ENCODE measurements at places on chromosomes 4 and X.

DNA sequence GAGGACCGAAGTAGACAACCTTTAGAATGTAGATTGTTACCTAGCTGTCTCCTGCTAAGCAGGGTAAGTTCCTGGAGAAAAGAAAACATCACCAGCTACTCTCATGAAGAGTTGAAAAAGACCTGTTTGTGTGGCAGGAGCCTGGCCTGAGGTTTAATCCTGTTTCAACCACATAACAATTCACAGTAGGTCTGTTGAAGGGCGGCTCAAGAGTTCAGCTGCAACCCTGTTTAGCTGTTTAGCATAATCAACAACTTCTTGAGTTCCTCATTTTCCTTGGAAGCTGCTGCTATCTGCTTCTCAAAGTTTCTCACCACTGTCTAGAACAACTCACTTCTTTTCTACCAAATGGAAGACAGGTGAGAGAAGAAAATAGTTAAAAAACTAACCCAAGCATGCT is 170.4 kb upstream of the TET2 start:
- no peak for DNase-seq

DNA sequence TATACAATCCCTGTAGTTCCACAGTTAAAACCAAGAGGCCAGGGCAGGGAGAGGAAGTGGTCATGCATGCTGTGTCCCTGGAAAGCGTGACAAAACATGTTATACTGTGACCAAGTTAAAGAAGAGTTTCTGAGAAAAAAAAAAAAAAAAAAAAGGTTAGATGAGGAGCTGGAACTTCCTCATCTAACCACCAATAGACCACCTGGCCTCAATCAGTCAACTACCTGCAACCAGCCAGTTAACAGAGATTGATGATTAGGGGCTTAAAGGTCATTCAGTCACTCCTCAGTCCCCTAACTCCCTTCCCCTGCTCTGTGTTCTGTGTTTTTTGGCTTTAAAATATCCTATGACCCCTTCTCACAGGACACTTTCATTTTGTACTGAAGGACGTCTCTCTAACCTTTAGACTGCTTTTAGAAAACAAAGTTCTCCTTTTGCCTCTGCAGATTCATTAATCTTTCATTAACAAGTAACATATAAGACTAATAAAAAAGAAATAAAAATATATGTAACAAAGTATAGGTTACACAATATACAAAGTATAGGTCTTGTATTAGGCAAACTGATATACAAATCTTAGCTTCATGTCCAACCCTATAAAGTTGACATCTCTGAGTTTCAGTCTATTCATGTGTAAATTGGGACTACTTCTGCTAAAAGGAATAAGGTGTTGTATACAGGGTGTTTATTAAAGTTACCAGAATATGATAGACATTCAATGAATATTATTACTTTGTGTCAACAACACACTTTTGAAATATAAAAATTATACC is 179.1 kb upstream of the NDST4 start:
- no peak for DNase-seq

GRCh38 chr4:121863799-121864198 is 6.5 kb downstream of the BBS7 start:
- no peak for DNase-seq

DNA sequence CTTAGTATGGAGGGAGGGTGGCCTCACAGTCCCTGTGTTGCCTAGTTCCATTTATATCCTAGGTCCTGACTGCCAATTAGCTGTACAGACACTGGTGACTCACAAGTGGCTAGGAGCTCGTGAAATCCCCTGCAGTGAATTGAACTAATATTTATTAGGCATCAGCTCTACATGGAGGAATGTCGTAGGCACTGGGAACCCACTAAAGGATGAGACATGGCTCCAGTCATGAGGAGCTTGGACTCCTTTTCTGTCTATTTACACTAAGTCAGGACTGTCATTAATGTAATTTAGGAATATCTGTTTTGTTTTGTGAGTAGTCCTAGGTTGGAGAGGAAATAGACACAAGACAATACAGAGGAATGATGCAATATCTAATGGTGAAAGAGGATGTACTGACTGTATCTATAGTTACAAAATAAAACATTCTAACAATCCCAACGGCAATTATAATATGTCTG is 67.7 kb downstream of the MID1IP1 start:
- peak; percentile 26 for DNase-seq

- DNase-seq, result no peak
These were observed 87.5 kb downstream of the EVC start for GRCh38 chr4:5798462-5798861.

DNA sequence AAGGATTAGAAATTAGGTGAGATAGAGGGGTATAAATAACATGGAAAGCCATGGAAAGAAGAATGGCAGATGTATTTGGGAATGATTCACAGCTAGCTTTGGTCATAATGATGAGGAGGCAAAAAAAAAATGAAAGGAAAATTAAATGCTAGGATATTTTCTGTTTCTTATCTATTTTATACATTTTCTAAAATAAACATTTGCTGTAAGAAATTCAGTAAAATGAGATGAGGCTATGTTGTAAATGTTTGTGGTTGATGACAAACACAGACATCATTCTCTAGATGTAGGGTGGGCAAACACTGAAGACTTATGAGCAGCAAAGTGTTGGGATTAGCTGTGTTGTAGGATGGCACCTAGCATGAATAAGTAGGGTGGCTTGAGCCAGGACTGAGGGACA is 407.1 kb downstream of the IL15 start:
- peak; percentile 41 for DNase-seq

DNA sequence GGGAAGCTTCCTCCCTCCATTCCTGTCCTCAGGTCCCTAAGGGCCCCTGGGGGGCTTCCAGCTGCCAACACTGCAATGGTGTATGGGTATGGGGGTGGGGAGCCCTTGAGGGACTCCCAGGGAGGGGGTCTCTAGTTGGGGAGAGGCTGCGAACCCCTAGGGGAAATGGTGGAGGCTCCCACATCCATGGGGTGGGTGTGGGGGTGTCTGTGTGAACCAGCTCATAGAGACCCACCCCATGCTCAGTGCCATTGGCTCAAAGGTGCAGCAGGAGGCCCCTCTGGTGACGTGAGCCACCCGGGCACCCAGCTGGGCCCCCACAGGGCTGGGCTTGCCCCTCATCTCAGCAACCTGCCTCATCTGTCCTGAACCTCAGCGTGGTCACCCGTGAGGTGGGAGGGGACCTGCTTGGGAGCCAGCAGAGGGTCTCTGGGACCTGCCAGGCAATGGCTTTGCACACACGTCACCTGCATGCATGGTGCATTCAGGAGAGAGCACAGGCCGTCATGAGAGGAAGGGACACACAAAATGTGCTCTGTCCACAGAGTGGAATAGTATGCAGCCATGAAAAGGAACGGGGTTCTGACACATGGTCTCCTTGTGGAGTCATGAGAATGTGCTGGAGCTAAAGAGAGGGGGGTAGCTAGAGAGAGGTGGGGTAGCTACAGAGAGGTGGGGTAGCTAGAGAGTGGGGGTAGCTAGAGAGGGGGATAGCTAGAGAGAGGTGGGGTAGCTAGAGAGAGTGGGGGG is 22.7 kb upstream of the PLCXD1 start:
- DNase-seq, result no peak

DNA sequence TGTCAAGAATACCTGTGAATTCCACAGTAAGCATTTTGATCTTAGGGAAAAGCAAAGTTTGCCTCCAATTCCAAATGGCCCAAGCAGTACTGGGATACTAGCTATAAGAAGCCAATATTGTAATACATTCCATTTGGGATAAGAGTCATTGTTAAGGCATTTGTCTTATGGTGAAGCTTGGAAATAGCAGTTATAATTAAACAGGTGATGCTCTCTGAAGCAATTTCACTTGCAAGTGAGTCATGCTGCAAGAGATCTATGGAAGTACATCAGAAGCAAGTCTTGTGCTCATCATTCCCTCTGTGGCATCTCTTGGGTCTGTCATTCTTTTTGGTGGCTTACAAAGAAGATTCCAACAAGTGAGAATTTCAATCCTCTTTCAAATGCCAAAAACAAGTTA is 386.4 kb upstream of the RPS6KA3 start:
- DNase-seq, result peak; percentile 20

- DNase-seq, result no peak
These were observed 22.9 kb downstream of the MID2 start for GRCh38 chrX:107848591-107848990.

DNA sequence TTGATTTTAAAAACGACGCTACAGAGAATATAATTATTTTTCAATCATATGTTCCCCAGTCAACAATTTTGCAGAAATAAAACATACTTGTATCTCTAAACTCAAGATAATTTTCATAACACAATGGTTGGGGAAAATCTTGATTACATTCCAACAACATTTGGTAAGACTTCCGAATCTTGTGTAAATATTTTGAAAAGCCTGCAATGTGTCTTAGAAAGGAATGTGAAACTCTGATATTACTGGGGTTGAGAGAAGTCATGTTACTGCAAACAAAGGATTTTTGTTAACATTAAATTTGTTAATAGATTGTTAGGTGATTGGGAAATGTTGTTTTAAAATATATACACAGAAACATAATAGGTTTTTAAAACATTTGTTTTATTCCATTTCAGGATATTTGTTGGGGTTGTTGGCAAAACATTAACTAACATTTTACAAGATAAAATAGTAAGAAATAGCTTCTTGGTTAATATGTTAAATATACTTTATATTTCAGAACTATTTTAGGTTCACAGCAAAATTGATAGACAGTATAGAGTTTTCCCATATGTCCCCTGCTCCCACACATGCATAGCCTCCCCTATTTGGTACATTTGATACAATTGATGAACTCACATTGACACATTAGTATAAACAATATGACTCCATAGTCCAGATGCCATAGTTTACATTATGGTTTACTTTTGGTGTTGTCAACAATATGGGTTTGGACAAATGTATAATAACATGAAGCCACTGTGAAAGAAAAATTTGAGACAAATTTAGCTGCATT is 218.6 kb upstream of the FAM47A start:
- no peak for DNase-seq

DNA sequence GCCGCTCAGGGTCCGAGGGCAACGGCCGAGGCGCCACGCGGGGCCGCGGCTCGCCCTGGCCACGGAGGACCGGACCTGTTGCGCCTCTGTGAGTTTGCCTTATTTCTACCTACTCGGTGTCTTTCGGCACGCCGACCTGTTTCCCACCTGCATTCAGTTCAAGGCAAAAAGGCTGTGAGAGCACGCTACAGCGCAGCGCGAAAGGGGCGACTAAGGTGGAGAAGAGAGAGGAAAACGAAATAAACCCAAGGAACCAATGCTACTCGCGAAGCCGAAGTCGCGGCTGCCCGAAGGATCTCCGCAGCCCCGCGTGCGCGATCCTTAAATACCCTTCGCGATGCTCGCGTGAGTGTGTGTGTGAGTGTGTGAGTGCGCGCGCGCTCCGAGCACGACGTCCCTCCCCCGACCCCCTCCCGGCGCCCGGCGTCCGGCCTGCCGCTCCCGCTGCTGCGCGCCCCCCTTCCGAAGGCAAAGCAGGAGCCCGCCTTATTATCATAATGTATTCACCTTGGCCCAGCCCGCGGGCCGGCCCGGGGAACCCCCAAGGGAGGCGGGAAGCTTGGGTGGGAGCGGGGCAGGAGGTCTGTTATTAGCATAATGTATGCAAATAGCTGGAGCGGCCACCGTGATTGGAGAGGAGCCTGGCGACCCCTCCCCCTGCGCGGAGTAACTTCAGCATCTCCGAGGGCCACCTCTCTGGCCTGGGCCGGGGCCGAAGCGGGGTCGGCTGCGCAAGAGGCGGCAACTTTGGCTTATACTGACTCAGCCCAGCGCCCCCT is at the start of gene COL25A1:
COL25A1 (minus strand) TSS at position 298 of the 779 bp plus-strand sequence.
- DNase-seq, result peak; percentile 11

- no peak for DNase-seq
These were observed 1548.7 kb downstream of the PCDH7 start for GRCh38 chr4:32268863-32269262.

DNA sequence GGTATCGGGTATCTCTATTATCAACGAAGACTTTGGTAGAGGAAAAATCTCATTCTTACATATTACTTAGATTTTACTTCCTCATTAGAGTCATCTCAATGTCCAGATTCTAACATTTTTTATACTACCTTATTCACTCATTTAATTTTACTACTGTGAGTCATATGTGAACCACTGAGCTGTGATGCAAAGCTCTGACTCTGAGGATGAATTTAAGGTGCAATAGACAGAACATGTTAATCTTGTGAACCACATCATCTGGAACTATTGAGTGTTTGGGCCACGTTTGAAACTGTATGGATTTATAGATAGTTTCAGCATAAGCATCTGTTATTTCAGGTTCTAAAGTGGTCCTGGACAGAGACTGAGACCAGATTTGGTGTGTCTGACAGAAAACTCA is 78.4 kb downstream of the PWWP3B start:
- DNase-seq, result no peak

- DNase-seq, result no peak
These were observed 5.5 kb downstream of the INPP4B start for GRCh38 chr4:142840516-142841123.
